Stimulated activated CD8-positive, alpha-beta memory T cell treated with anti-CD3 and anti-CD28 coated beads, Interleukin-2, amount 100 ng/mL, for 1 hour (primary cell): ENCODE measurements at places on chromosomes 4 and X.

- no peak for DNase-seq
These were observed 92.6 kb downstream of the TSPAN5 start for GRCh38 chr4:98565681-98566301.

- DNase-seq = no peak
These were observed 778 bp downstream of the C1QTNF7 start for GRCh38 chr4:15428611-15429010.

DNA sequence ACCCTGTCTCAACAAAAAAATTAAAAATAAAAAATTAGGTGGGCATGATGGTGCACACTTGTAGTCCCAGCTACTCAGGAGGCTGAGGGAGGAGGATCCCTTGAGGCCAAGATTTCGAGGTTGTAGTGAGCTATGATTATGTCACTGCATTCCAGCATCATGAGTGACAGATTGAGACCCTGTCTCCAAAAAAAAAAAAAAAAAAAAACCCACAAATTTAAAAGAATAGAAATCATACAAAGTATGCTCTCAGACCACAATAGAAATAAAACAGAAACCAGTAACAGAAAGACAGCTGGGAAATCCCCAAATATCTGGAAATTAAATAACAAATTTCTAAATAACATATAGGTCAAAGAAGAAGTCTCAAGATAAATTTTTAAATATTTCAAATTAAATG is 81.0 kb upstream of the HUWE1 start:
- DNase-seq = no peak

GRCh38 chr4:107220976-107221375 is 184.9 kb upstream of the DKK2 start:
- no peak for DNase-seq

- DNase-seq = no peak
These were observed 41.0 kb downstream of the FNIP2 start for GRCh38 chr4:158809611-158810486.

DNA sequence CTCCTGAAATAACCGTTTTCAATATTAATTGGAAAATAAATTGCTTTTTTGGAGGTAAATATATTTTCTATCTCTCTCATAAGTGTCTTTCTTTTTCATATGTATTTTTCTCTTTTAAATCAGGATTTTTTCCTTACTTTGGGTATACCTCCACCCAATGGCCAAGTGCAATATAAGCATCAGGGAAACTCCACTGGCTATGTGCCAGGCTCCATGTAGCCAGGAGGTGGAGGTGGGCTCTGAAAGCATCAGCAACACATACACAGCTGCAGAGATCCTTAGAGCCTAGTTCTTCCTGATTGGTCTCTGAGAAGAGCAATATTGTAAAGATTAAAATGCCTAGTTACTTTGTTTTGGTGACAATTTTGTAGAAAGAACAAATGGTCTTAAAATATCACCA is 3.4 kb downstream of the GABRA2 start:
- DNase-seq = no peak

GRCh38 chrX:43469391-43470054 is 186.6 kb upstream of the MAOA start:
- no peak for DNase-seq

DNA sequence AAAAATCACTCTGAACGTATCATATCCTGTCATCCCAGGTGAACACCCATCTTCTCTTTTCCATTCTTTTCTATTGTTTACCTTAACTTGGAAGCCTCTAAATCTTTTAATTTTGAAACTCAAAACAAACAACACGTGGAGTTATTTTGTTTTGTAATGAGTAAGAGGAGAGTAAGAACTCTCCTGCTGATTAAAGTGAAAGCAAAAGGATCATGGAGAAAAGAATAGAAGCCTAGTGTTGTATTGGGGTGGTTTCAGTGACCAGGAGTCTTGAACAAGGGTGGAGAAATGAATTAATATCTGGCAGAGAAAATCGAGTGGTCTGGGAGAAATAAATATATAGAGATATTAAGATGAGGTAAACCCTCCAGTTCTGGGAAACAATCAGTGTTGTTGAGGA is 237.4 kb upstream of the UGT8 start:
- no peak for DNase-seq

GRCh38 chr4:172311682-172312081 is 498.5 kb downstream of the GALNTL6 start:
- DNase-seq = no peak

GRCh38 chrX:8864161-8864560 is 63.0 kb upstream of the FAM9A start:
- no peak for DNase-seq

GRCh38 chrX:37378404-37378803 is 29.2 kb downstream of the PRRG1 start:
- no peak for DNase-seq

GRCh38 chrX:71107762-71108360 is 1.3 kb upstream of the CXorf65 start:
- DNase-seq = no peak
